ENCODE measurements at places on chromosomes 11 and 22.

DNA sequence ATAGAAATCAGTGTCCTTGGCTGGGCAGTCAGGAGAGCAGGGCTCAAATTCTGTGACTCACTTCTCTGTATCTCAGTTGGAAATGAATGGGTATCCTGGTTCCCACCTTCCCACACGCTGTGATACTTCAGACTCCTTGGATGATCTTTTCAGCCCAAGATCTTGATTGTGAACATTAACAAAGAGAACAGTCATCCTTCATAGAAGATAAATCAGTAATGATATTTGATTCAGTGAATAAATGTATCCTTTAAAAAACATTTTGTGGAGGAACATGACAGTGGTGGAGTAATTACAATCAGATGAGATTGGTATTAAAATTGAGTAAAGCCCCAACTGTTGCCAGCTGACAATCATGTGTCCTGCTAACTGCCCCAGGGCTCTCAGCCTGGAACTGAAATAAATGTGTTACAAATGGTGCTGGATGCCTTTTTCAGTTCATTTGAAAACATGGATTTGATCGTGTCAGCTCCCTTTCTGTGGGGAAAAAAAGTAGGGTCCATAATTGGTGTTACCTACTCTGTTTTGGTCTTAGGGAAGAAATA is 72.9 kb upstream of the OR5AN1 start:
- DNase-seq: no peak

DNA sequence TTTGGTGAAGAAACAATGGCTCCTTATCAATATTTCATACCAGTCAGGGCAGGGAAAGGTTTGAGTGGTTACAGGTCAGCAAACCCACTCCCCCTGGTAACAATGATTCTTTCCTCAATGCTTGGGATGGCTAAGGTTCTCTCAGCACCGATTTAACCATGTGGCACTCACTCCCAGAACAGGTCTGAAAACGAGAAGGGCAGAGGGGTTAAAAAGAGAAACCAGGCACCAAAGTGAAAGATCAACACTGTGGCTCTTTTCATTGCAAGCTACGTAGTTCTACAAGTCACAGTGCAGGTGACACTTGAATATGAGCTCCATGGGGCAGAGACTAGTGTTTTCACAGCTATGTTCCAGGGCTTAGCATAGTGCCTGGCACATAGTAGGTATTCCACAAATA is 132.4 kb downstream of the PLEKHA7 start:
- DNase-seq: no peak

- no peak for DNase-seq
Measured at GRCh38 chr22:35792506-35792905, 74.8 kb downstream of the APOL5 start.

DNA sequence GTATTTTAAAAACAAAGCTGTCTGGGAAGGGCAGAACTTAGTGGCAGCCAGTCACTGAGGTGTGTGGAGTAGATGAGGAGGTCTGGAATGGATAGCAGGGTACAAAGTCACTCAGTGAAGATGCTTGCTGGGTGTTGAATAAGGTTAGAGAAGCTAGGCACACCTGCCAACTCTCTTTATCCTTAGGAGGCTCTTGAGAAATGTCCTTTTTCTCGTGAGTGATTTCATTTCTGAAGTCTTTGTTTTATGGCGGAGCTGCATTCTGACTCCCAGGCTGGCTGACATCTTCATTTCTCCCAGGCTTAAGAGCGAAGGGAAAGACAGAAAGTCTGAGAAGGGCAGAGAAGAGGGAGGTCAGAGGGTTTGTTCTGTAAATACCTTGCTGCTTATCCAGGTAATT is 31.0 kb downstream of the CECR2 start:
- DNase-seq: no peak

GRCh38 chr11:11569936-11570491 is 51.8 kb downstream of the GALNT18 start:
- DNase-seq: no peak

- peak; percentile 69 for DNase-seq
Measured at GRCh38 chr11:110711776-110712658, at the start of gene ARHGAP20. TSS of gene ARHGAP20 (minus strand) at chr11:110712437. CDS start at chr11:110712231, 206 bp downstream.

DNA sequence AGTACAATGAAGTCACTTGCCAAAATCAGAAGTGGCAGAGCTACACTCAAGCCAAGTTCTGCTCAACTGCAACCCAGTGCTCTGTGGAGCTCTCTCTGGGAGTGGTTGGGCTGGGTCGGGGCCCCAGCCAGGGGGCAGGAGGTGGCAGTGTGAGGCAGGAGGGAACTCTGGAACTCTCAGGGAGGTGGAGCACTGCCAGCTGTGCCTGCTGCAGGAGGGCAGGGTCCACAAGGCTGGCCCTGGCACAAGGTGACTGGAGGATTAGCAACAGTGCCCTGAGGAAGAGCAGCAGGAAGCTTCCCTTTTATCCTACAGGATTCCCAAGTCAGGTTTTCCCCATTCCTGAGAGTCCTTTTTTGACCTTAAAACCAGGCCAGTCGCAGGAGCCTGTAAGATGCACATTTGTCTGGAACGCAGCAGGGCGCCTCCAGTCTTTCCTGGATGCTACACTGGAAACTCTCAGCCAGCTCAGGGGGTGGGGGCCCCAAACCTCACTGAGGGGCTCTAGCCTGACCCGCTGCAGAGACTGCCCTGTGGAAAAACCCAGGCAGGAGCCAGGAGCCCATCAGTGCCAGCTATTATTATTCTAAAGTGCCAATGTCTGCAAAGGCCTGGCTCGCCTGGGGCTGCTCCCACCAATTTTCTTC is 31.8 kb downstream of the DKK3 start:
- DNase-seq: no peak

DNA sequence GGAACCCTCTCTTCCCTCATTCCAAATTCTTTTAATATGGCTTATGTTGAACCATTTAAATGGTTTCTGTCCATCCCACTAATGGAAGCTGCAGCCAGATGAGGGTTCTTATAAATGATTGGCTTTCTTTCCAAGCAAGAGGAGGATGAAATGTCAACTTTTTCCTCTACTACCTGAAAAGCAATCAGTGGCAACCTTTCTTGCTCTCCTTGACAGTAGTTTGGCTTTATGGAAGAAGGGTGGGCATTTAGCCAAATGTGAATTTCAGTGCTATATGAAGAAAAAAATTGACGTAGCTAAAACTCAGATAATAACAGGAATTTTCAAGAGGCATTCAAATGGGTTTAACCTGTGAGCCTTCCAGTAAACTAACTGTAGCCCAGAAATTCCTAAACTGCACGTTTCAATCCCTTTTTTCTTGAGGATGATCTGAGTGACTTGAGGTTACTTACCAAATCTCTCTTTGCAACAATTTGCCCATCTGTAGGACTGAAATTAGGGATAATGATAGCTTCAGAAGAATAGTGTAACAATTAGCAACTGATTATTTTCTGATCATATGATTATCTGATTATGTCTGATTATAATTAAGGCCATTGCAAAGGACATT is 90.9 kb downstream of the EXT2 start:
- no peak for DNase-seq

DNA sequence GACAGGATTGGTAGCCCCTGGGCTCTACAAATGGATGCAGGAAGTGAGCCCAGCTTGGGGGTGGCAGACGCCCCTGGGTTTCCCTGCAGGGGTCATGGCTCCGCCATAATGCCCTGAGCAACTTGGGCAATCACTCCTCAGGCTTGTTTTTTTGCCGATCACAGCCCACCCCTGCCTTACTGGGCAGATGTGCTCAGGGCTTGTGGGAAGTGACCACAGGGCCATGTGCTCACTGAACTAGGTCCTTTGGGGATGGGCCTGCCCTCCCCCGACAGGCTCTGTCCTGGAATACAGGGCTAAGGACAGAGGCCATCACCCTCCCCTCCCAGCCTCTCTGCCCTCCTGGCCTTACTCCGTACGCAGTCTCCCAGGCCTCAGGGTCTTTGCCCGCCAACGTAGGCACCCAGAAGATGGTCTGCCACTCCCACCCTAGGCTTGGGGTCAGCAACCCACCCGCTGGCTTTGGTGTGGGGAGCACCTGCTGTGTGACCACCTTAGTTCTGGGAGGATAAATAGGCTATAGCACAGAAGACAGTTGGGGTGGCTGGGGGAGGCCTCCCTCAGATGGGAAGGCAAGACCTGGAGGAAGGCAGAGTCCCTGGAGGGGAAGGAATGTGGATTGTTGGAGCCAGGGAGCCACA is 3.8 kb downstream of the RPLP2 start:
- peak; percentile 41 for DNase-seq

DNA sequence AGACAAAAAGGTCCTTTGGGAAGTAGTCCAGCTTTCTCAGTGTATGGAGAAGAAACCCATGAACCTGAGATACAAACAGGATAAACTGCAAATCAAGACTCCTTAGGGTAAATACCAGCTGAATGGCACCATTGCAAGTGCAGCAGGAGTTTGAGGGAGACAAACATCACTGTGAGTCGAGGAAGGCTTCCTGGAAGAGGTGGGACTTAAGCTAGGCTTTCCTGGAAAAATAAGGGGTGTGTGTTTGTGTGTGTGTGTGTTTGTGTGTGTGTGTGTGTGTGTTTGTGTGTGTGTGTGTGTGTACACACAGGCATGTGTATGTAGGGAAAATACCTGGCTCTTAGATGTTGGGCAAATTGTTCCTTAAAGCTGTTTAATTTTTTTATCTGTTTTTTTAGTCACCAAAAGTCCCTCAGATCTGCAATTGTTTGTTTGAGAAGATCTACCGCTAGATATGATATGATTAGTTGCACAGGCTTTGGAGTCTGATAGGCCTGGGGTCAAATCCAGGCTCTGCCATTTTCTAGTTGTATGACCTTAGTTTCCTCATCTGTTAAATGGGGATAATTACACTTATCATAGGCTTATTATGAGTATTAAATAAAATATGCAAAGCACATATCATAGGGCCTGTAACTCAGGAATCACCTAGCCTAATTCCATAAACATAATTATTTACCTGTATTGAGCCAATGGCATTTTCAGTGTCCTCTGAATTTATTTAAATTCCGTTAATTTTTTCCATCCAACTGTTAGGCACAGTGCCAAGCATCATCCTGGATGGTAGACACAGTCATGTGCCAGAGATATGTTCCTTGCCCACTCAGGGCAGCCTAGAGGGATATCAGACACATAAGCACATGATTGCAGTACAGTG is 85.6 kb upstream of the EED start:
- no peak for DNase-seq

- DNase-seq: no peak
Measured at GRCh38 chr11:47354913-47355282, 2.4 kb upstream of the MYBPC3 start.
